ENCODE measurements at places on chromosomes 7 and 10.

- DNase-seq, result no peak
These were observed 206.9 kb downstream of the ATRNL1 start for GRCh38 chr10:115300080-115300479.

- no peak for DNase-seq
These were observed 123.7 kb upstream of the FAM20C start for GRCh38 chr7:68629-69028.

- no peak for DNase-seq
These were observed 38.5 kb downstream of the MCU start for GRCh38 chr10:72730479-72730878.

DNA sequence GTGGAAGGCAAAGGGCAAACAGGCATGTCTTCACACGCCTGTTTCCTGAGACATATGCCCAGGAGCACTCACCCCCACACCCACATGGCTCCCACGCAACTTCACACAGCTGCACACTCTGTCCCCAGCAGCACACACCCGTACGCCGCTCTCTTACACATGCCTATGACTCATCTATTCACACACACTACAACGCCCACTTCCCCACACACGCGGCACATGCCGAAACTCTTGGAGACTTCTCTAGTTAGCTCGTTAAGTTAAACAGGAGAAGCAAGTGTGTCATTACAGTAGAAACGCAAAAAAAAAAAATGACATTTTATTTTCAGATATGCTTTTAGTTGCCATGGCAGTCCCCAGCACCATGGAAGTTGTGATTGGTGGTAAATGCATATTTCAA lies 6.7 kb downstream of the CALN1 start:
- DNase-seq, result no peak

DNA sequence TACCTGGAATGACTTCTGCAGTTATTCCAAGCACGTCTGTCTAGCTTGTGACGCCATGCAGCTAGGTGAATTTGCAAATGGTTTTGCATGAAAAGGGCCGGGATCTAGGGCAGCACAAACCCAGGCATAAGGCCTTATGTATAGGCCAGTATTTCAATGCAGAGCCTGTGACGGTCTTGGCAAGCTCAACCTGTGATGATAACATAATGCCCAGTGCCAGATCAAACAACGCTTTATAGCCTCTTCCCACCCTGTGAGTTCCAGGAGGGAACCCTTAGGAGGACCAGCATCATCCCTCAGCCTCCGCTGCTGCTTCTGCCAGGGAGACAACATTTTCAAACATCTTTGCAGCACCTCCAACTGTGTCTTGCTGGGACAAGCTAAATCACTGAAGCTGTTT lies 390.7 kb downstream of the INHBA start:
- no peak for DNase-seq

GRCh38 chr10:122263971-122264370 lies 7.1 kb upstream of the BTBD16 start:
- DNase-seq, result no peak

- no peak for DNase-seq
These were observed 4.2 kb upstream of the OPN4 start for GRCh38 chr10:86650151-86650550.

- DNase-seq, result no peak
These were observed 1340.9 kb downstream of the XPNPEP1 start for GRCh38 chr10:108582387-108582786.

DNA sequence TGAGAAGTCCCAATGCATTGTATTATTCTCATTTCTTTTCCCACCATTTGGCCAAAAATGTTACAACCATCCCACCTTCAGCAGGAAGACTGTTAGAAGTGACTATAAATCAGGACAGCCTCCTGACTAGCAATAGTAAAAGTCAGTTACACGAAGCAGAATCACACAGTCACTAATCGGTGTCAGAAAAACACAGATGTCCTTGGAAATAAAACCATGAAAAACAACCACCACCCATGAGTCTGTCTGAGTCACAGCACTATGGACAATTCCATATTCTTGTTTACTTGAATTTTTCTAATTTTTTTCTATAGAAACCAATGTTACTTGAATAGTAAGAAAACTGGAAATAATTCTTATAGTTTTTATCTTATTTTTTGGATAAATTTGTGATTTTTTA lies 81.9 kb upstream of the FRMD4A start:
- DNase-seq, result no peak

DNA sequence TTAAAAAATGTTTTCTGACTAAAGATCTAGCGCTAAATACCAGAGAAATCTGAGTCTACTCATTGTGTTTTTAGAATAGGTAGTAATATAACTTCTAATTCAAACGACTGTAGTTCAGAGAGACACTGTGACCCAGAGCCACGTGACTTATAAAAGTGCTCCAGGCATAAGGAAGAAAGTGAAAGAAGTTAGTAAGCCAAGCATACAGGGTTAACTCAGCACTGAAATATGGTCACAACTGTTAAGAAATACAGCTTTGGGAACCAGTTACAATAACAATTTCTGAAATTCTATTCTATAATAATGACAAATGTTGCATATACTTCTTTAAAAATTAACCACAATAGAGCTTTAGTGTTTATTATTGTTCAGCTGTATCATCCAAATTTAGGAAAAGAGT lies 119.1 kb downstream of the TFEC start:
- DNase-seq, result no peak

DNA sequence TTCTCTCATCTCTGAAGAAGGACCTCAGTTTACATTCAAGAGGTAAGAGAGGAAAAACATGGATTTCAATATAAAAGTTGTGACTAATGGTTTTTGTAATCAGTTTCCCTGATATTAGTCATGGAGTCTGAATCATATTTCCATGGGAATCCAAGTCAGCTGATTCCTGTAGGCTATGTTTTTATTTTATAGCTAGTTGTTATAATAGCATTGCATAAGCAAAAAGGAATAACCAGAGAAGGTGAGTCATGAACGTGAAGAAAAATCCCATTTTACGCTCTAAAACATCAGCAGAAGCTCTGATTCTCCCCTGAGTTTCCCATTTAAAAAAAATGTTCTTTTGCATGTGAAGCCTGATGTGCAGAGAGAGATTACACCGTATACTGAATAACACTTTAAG lies 299.3 kb downstream of the SFMBT2 start:
- DNase-seq, result no peak

DNA sequence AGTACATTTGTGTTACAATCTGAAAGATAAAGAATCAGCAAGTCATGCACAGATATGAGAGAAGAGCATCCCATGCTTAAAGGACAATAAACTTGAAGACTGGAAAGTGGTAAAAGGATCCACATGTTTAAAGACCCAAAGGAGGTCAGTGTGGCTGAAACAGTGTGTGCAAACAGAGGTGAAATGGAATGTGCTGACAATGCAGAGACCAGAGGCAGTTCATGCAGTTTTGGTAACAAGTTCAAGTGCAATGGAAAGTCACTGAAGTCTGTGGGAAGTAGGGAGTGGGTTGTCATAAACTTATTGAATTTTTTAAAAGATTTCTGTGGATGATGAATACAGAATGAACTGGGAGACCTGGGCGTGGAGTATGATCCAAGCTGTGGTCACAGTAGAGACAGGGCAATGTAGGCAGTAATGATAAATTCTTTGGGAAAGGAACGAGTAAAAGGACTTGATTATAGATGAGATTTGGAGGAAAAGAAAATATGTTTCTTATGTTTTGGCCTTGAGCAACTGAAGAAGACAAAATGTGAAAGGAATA lies 408.0 kb downstream of the HGF start:
- no peak for DNase-seq

DNA sequence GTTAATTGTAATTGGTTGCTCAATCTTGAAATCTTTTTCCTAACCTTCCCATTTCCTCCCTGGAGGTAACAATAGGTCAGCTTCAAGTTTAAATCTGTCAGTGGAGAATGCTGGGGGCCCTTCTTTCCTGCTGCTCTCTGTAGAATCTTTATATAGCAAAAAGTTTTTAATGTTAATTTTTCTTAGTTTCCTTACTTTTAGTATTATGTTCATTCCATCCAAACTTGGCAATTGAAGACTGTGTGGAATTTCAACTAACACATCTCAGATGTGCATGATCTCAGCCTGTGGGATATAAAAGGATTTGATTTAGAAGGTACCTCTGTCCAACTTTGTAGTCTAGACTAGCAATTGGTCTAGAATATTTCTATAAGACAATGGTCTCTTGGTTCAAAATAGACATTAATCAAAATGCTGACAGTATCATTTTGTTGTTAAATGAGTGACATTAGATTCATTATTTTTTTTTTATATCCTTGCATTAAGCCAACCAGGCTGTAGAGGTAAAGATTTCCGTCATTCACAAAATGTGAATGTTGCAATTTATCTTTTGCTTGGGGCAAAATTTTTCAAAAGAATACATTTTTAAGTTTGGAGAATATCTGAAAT lies 100.4 kb upstream of the SEMA3A start:
- DNase-seq, result no peak

DNA sequence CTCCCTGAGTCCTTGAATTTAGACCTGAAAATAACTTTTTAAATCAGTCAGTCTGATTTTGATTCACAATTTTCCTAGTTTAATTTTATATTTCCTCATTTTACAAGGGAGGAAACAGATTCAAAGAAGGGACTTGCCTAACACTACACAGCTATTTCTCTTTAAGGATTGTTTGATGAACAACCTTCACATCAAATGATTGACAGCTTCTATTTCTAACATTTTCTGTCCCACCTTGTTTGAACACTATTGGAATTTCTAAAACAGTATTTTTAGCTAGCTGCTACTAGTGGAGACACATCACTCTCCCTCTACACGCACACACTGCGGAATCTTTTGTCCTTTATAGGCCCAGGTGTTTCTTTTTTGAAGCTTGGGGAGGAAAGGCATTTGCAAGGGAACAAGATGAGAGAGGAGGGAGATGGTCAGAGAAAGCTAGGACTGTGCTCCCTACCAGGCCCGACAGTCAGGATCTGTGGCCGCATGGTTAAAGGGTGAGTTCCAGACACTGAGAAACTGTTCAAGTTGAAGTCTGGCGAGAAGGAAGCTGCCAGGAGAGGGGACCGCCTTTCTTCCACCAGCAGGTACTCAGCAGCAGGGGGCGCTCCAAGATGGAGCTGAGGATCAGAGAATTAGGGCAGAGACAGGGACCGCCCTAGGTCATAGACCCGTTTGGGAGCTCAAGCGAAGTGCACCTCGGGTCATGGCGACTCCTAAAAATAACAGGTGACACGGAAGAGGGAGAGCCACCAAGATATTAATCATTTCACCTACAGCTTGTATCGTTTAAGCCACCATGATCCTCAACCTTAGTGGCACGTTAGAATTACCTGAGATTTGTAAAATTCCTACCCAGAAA lies 49.7 kb downstream of the DNAJC12 start:
- DNase-seq, result no peak

DNA sequence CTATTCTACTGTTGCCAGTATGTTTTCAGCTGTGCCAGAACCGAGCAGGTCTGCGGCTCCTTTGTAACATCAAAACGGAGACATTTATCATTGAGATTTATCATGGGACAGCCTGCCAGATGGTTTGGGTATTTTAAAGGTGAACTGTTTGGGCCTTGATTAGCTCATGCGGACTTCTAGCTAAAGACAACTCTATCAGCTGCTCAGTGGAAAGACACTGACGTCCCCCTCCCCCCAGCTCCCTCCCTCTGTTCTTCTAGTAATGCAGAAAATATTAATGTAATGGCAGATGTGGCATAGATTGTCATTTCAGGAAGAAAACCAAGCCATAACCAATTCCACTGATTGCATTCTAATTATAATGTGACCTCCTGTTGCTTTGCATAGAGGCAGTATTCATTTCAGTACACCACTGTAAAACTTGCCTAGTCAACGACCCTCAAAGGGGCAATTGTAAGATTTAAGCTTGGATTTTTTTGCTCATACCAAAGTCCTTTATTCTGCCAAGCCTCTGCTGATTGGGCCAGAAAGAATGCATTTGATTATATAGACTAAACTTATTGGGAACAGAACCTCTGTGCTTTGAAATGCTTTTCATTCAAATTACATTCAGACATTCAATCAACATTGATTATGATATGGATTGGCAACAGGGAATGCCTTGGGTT lies 966.8 kb downstream of the LRMDA start:
- DNase-seq, result no peak

GRCh38 chr10:62960416-62960815 lies 144.2 kb upstream of the EGR2 start:
- DNase-seq, result no peak

GRCh38 chr10:77283326-77283725 lies 354.3 kb downstream of the KCNMA1 start:
- DNase-seq, result no peak

DNA sequence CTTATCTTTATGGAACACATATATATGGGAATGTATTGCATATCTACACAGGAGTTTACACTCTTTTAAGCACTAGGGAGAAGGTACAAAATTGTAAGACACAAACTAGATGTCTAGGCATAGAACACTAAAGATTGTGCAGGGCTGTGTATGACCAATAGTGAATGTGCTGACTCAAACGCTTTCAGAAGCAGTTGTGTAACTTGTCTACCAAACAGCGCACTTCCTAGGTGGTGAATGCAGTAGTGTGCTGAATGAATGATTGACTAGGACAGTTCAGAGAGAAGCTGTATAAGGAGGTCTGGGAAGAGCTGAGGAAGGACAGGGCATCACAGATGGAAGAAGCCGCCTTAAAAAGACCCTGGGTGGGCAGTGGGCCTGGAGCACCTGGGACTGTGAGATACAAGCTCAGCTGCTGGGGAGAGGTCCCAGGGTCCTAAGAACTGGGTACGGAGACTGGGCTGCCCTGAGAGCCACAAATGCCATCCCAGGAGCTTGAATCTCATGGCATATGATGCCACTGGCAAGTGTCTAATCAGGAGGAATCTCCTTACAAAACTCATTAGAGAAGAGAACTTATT lies 14.2 kb downstream of the CLRN3 start:
- DNase-seq, result no peak

DNA sequence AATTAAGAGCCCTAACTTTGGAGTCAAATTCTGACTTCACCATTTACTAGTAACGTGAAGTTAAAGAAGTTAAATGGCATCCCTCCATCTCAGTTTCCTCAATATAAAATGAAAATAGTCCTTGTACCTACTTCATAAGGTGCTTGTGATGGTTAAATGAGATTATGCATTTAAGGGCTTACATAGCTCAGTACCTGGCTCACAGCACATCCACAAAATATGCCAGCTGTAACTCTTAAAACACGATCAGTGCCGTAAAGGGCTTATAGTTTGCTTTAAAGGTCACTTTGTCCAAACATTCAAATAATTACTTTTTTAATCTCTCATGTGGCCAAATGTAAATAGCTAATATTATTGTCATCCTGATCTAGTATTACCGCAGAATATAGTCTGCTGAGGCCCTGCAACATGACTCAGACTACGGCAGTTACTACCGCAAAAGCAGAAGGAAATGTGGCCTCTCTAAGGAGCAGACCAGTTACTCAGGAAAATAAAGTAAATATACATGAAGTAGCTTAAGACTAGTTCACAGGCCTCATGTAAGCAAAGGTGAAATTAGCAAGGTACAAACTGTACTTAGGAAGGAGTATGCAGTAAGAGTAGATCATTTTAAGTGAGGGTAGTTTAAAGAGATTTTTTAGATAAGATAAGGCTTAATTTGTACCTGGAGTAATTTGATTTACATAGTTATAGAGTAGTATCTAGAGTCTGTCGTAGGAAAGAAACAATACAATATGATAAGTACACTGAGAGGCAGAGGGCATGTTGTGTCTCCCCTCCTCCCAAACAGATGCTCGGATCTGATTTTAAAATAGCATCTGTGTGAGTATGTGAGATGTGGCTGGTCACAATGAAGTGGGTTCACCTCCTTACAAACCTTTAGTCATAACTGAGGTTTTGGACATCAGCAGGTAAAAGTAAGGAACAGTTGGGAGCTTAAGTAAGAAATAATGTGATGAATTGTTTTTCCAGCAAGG lies 13.1 kb downstream of the CASP2 start:
- DNase-seq, result no peak
